ENCODE measurements at places on chromosomes 3 and 15.

GRCh38 chr15:89177116-89177515 is 44.3 kb downstream of the RLBP1 start:
- no peak for DNase-seq

GRCh38 chr15:35019404-35020327 is 31.6 kb upstream of the ZNF770 start:
- DNase-seq: no peak

DNA sequence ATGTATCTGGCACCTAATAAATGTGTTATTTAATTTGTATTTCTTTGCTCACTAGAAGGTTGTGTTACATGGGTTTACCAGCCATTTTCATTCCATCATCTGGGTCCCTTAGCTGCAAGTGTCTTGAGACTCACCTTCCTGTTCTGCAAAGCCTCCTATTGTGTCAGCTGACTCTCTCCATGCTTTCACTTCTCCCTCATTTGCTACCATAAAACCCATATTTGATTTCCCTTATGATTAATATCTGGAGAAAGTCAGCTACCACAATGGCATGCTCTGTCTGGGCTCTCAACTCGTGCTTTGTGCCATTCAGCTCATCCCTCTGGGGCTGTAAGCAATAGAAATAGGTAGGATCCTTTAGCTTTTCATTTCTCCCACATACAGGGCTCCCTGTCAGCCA is 79.5 kb upstream of the EIF1B start:
- no peak for DNase-seq

DNA sequence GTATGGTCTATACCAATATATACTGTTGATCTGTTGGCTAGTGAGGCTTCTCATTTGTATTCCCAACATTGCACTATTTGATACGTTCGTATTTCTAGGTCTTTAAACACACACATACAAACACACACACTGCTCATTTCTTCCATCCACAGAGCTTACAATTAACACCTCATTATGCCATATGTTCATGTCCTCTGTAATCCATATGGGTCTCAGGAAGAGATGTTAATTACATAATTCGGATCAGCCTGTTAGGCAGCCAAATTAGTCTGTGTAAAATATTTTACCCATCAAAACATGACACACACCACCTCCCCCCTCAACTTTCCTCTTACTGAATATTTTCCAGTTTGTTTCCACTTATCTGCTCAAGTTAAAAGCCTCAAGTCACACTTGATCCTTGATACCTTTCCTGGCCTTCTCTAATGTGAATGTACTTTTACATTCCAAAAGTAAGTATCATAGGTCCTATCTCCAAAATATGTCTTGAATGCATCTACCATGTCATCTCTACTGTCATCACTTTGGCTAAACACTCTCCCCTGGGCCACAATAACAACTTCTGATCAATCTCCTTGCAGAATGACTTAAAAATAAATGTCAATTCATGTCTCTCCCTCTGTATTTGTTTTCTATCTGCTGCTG is 28.2 kb downstream of the EOGT start:
- DNase-seq: no peak

- DNase-seq: no peak
Observed at GRCh38 chr15:63327648-63328421, 50.4 kb downstream of the APH1B start.

- peak; percentile 39 for DNase-seq
Observed at GRCh38 chr15:70447928-70448698, 315.2 kb downstream of the UACA start.

- no peak for DNase-seq
Observed at GRCh38 chr3:127964816-127965215, 49.8 kb downstream of the KBTBD12 start.

DNA sequence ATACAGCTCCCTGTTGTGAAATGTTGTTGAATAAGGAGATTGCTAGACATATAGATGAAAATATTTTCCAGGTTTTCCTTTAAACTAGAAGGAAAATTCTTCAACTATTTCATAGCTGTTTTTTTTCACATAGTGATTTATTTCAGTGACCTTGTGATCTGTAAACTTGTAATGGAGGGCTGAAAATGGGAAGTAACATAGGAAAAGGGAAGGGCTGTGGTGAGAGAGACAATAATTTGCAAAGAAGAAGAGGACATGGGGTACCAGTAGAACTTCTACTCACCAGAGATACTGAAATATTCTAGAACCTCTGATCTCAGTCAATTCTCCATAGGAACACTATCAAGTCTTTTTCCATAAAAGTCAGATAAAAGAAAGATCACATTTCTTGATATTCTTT is 60.4 kb downstream of the PLS1 start:
- DNase-seq: no peak

DNA sequence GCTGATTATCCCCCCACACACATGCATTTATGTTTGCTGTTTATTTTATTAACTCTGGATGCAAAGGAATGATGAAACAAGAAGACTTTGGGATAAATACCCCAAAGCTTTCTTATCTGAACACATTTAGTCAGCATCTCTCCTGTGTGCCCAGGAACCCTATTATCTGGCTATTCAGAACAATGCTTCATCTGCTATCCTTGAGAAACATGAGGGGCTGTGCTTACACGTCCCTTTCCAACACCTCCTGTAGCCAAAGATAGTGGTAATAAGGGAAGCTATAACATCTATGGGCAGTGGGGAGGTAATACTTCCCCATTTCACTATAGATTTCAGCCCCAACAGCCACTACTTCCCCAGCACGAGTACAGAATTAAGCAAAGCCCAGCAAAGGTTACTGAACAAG is 94.7 kb downstream of the SSR3 start:
- no peak for DNase-seq

GRCh38 chr15:101413239-101413638 is 76.3 kb downstream of the PCSK6 start:
- no peak for DNase-seq

DNA sequence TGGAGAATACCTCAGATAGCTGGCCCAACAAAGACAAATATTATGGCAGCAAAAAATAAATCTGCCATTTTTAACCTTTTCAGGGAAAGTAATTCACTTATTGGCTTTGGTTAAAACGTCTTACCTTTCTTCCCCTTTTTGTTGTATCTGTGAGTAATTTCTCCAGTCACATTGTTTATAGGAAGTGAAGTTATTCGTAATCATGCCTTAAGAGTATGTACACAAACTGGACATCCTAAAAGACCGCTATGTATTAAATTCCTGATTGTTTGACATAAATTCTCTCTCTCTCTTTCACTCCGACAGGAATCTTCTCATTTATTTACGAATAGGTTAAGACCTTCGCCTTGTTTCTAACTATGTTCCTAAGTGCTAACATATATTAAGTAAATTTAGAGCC is 474.0 kb downstream of the MECOM start:
- DNase-seq: no peak

DNA sequence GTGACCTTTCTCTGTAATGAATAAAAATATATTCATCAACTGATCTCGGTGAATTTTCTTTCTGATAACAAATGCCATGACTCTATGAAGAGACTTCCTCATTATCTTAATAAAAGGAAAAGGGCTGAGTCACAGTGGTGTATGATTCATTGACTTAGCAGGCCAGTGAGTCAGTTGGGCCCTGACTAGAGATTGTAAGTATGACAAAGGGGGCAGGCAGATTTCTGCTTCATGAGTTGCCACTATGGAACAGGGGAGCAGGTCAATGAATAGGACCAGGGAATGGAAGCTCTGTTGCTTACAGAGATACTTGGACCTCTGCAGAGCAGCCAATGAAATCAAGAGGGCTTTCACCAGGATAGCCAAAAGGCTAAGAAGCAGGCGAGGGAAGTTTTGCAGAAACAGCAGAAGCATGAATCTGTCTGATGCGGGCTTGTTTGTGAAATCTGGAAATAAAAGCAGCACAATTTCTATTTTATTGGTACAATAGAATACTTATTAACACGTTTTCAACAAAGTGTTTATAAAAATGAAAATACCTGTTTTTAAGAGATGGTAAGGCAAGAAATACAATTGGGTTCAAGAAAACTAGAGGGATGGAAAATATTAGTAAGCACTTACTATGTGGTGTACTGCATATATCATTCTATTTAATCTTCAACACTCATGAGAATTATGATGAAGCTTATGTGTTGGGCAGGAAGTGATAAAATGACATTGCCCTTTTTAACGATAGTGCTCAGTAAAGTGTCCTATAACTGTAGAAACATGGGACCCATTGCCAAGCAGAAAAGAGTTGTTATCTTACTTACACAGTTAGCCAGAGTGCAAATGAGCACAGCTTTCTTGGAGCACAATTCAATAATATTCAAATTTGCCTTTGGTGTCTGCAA is 169.8 kb upstream of the MYRIP start:
- no peak for DNase-seq

- no peak for DNase-seq
Observed at GRCh38 chr3:81452418-81452817, 309.0 kb downstream of the GBE1 start.

- no peak for DNase-seq
Observed at GRCh38 chr15:31481142-31481541, 154.5 kb downstream of the KLF13 start.

DNA sequence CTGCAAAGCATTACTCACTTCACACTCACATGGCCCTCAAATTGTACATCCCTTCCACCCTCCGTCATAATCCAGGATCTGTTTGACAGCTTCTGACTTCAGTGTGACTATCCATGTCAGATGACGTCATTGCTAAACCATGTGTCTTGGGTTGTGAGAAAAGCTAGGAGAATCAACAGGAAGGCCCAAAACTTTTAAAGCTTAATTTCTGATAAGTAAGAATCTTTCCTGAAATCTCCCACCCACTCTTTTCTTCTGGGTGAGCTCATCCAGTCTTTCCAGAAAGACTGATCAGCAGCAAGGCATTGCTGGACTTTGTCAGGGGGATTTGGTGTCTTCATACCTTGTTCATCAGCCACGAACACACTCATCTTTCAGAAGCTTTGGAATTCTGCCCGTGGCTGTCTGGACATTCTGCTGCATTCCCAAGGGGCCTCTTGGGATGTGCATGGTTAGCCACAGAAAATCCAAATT is 11.5 kb upstream of the LMCD1 start:
- DNase-seq: no peak

DNA sequence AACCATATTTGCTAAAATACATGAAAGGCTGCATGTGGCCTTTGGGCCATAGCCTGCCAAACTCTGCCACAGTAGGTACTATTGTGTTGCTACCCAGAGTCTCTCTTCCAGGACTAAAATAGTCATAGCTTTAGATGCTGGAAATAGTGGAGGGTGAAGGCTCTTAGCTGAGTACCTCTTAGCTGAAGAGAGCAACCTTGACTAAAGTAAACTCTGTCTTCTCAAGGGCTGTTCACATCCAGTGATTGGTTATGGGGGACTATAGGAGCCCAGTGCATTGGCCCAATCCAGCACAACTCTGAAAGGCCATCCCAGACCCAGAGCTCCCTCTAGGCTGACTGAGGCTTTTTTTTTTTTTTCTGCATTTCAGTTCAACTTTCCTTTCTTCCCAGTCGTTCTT is 117.8 kb upstream of the ACP3 start:
- no peak for DNase-seq

DNA sequence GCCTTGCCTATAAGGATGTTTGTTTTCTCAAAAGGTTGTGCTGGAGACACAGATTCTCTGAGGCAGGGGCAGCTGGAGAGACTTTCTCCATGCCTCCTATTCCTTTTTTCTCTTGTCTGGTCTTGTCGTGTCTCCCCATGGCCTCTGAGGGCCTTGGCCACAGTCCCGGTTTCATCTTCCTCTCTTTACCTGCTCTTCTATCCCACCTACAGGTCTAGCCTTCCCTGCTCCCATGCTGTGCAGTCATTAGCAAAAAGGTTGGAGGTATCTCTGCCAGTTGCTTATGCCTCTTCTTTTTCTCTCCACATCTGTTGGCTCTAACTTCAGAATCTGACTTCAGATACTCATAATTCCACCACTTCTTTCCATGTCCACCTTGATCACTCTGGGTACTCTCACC is 191.1 kb downstream of the IL20RB start:
- no peak for DNase-seq

GRCh38 chr3:87568331-87568730 is 291.9 kb upstream of the POU1F1 start:
- no peak for DNase-seq

GRCh38 chr15:67033012-67033411 is 32.4 kb upstream of the SMAD3 start:
- peak; percentile 15 for DNase-seq

DNA sequence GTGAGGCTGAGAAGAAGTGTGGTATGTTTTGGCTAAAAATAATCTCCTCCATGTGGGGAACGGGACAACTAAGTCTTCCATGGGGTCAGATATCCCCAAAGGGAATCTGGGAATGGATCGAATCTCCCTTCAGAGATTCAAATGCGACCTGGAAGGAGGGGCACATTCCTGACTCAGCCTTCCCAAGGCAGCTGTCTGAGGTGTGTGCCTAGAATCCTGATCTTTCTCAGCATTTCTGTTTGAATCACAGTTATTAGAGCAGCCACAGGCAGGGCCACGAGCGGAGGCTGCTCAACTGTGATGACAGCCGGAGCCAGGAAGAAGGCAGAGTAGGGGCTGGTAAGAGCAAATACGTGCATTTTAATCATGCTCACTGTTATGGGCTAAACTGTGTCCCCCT is 135.1 kb downstream of the ADAMTS17 start:
- no peak for DNase-seq

GRCh38 chr15:73886717-73887345 is 13.5 kb downstream of the TBC1D21 start:
- DNase-seq: no peak

DNA sequence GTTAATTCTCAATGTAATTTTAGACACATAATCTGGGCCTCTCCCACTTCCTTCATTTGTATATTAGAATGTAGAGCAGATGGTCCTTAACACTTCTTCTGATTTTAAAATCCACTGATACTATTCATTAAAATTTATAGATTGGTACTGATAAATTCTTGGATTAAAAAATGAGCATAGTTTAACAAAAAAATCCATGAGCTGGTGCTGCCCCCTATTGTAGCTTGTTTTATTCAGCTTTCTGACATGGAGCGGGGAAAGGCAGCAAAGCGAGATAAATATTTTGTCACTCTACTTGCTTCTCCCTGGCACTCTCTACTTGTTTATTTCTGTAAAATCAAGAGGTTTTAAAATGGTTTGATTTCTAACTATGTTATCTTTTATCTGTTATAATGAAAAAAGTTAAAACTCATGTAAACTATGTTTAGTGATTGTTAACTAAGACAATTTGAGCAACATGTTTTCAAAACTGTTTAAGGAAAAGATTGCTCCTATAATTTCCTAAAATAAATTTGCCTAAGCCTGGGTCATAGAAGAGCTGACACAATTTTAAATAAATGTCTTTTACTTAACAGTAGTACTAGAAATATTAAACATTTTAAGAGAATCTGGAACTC is 26.5 kb upstream of the PLOD2 start:
- no peak for DNase-seq

DNA sequence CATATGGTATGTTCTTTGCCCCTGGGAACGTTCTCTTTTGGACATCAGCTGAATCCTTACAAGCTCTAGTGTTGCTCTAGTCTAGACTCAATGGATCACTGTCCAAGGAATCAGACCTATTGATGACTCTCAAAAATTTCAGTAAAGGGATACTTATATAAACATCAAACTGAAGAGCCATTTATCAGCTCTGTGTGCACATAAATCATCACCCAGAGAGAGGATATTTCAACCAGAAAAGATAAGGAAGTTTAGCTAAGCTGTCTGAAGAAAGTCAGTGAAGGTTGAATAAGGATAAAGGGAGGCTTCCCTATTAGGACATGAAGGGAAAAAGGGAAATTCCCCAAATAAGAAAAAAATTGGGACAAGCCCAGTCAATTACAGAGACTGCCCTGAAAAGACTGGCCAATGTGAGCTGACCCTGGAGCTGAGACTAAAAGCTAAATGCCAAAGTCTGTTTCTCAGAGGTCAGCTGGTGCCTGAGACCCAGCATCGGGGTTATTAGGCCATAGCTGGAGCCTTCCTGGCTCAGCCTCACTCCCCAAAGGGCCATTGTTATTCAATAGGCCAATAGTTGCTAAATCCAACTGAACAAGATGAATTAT is 424.1 kb upstream of the THBS1 start:
- DNase-seq: no peak
